Activated naive CD8-positive, alpha-beta T cell treated with anti-CD3 and anti-CD28 coated beads, Interleukin-2, amount 10 ng/mL, durations not matched to agents 7 days and 5 days (primary cell): ENCODE measurements at places on chromosomes 2 and 18. TPM values are rescaled to one million over a fixed set of nuclear protein-coding genes. Genes with fewer than 3 reads are reported as not detected.

DYNAP gene
- total RNA-seq, result not detected

- no peak for DNase-seq
- H3K27me3 ChIP-seq, result peaks cover 24% of the 10 kb centered on the region
- H3K27ac ChIP-seq, result no peak overlapping the region
- no peak overlapping the region for H3K4me3 ChIP-seq
Measured at GRCh38 chr2:187549951-187550555, 4.2 kb downstream of the TFPI start.

CYRIA gene
- 2.1 TPM for total RNA-seq

GRCh38 chr18:61549416-61549815 lies 216.2 kb downstream of the CDH20 start:
- no peak for DNase-seq
- H3K36me3 ChIP-seq, result peaks cover 2% of the 10 kb centered on the region
- peaks cover 3% of the 10 kb centered on the region for H3K4me1 ChIP-seq
- no peaks in the 10 kb centered on the region for H3K27me3 ChIP-seq
- no peak overlapping the region for H3K4me3 ChIP-seq

ASPRV1 gene
- total RNA-seq, result 1.2 TPM

DNA sequence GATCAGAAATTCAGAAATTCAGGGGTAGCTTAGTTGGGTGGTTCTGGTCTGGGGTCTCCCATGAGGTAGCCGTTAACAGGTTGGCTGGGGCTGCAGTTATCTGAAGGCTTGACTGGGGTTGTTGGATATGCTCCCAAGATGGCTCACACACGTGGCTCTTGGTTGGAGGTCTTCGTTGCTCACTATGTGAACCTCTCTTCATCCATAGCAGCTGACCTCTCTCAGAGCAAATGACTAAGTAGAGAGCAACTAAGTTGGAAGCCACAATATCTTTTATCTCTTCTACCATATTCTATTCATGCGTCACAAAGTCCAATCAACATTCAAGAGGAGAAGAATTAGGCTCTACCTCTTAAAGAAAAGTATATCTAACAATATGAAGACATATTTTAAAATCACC lies 38.7 kb upstream of the SERTAD2 start:
- DNase-seq, result no peak
- no peak overlapping the region for H3K4me3 ChIP-seq
- H3K4me1 ChIP-seq, result peaks cover 15% of the 10 kb centered on the region
- H3K27ac ChIP-seq, result no peak overlapping the region

CCDC85A gene
- not detected for total RNA-seq

HOXD1 gene
- not detected for total RNA-seq

DNA sequence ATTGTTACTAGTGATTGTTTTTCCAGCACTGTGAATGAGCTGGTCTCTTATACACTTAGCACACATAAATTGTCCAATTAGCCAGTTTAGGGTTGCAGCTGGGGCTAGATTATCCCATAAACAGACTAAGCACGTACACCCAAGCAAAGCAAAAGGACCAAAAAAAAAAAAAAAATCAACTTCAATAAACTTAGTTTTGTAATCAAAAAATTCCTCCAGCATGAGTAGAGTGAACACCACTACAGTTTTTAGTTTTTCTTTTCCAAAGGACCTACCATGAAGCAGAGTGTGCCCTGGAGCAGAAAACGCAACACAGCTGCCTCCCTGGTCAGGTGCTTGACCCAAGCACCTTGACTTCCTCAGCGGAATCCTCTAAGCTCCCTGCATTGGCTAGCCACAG lies 249.4 kb upstream of the SLC14A2 start:
- no peak for DNase-seq
- H3K27me3 ChIP-seq, result peaks cover 4% of the 10 kb centered on the region
- H3K4me3 ChIP-seq, result no peak overlapping the region
- H3K4me1 ChIP-seq, result no peaks in the 10 kb centered on the region
- H3K36me3 ChIP-seq, result no peaks in the 10 kb centered on the region

DNA sequence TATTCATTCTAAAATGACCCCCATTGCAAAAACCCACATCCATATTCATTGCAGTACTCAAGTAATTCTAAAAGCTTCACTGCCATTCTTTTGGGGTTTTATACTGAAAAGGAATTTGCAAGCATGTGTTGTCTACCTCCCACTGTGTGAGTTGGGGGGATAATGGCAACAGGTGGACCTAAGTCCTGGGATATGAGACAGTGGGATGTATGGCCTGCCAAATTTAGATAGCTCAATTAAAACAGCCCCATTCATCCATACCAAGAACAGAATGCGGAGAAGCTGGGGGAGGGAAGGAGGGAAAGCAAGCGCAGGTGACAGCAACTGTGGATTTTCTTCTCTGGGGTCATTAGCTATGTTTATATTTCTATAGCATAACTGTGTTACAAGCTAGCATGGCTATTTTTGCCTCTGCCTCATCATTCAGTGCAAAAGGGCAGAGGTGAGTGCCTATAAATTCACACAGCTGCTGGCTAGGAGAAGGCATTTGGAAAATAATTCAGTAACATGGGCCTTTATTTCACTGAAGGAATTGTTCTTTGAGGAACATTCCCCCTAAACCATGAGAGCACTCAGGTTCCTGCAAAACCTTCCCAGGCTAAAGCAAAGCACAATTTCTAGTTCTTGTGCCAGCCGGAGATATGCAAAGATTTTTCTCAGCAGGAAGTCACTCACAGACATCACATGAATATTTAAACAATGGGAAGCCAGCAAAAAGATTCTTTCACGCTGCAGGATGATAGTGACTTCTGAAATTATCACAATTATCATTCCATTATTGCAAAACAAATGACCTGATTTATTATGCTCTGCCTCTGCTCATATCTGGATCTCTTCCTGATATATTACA lies 393.9 kb upstream of the ACVR2A start:
- peaks cover 6% of the 10 kb centered on the region for H3K4me1 ChIP-seq
- no peak for DNase-seq
- peaks cover 3% of the 10 kb centered on the region for H3K36me3 ChIP-seq
- no peak overlapping the region for H3K27ac ChIP-seq
- peaks cover 5% of the 10 kb centered on the region for H3K27me3 ChIP-seq
- no peak overlapping the region for H3K4me3 ChIP-seq

- DNase-seq, result no peak
- no peaks in the 10 kb centered on the region for H3K36me3 ChIP-seq
- no peak overlapping the region for H3K4me3 ChIP-seq
- H3K4me1 ChIP-seq, result no peaks in the 10 kb centered on the region
- peaks cover 21% of the 10 kb centered on the region for H3K27me3 ChIP-seq
Measured at GRCh38 chr18:58966704-58967103, 102.0 kb downstream of the ZNF532 start.

BOK gene
- not detected for total RNA-seq

MALT1 gene
- 71.6 TPM for total RNA-seq

GRCh38 chr2:3051266-3051665 lies 326.4 kb downstream of the EIPR1 start:
- H3K27me3 ChIP-seq, result no peaks in the 10 kb centered on the region
- no peaks in the 10 kb centered on the region for H3K4me1 ChIP-seq
- no peak overlapping the region for H3K4me3 ChIP-seq
- DNase-seq, result no peak
- no peak overlapping the region for H3K27ac ChIP-seq
- no peaks in the 10 kb centered on the region for H3K36me3 ChIP-seq

DNA sequence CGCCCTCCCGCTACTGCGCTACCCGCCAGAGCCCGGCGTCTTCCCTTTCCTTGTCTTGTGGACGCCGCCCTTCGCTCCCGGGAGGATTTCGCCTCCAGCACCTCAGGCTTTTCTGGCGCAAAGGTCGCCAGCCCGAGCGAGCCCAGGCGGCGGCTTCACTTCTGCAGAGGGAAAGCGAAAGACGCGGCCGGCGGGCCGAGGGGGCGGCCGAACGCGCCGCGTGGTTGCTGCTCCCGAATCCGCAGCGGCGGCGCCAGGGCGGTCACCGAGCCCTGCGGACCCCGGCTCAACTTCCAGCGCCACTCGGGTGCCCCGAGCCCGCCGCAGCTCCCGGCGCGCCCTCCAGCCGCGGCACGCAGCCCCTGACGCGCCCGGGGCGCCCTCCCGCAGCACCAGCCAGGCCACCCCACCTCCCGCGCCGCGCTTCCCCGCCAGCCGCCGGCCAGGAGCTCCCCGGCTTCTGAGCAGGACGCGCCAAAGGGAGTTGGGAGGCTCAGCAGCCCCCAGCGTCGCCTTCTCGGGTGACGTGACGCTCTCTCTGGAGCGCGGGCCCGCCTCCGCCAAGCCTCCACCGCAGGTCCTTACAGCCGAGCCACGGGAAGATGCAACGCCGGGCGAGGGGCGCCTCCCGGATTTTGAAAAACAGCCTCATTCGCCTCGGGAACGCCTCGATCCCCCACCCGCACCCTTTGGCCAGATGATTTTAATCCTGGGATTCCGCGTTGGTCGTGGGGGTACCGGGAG lies 84.9 kb upstream of the EPB41L3 start:
- H3K27me3 ChIP-seq, result peaks cover 23% of the 10 kb centered on the region
- no peaks in the 10 kb centered on the region for H3K36me3 ChIP-seq
- no peak overlapping the region for H3K27ac ChIP-seq
- H3K4me3 ChIP-seq, result peak overlapping the region; percentile 80
- DNase-seq, result peak; percentile 45

- no peak for DNase-seq
- H3K4me1 ChIP-seq, result no peaks in the 10 kb centered on the region
- no peak overlapping the region for H3K27ac ChIP-seq
- no peaks in the 10 kb centered on the region for H3K27me3 ChIP-seq
- no peaks in the 10 kb centered on the region for H3K36me3 ChIP-seq
Measured at GRCh38 chr2:156211318-156211717, 121.2 kb downstream of the NR4A2 start.

- no peak overlapping the region for H3K4me3 ChIP-seq
- H3K36me3 ChIP-seq, result no peaks in the 10 kb centered on the region
- H3K27ac ChIP-seq, result no peak overlapping the region
- H3K4me1 ChIP-seq, result peaks cover 6% of the 10 kb centered on the region
Measured at GRCh38 chr2:111039628-111040383, 80.9 kb upstream of the BCL2L11 start.

DNA sequence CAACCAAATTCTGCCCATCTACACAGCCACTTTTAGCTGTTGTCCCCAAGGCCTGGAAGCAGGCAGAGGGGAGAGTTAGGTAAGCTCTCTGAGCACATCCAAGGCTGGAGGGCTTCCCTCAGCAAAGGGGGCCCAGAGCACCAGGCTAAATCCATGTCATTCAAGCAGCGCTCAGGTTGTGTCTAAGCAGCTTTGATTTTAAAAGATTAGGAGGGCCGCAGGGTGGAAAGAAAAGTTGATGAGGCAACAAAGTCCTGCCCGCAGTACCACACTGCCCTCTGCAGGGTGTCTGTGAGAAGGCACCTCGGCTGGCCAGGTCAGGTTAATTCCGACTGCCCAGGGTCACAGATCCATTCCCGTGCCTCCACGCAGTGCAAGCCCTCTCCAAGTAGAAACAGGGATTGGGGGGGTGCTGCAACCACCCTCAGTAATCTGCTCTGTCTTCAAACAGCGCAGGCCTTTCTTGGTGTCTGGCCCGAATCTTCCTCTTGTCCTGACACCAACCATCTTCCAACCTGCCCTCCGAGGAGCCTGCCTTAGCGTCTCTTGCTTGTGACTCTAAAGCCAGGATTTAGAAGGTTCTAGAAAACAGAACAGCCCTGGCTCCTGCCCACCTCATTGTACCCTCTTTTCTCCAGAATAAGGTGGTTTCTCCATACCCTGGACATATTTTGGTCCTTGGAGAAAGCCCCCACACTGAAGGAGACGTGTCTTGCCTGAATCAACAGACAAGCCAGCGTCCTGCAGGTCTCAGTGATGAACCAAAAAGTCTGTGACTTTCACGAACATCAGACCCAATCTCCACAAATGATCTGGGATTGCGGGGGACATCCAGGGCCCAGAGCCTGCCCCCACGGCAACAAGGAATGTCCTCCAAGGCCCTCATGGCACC lies 289.2 kb downstream of the TNS1 start:
- H3K4me3 ChIP-seq, result no peak overlapping the region
- DNase-seq, result peak; percentile 81
- peaks cover 2% of the 10 kb centered on the region for H3K4me1 ChIP-seq

DNA sequence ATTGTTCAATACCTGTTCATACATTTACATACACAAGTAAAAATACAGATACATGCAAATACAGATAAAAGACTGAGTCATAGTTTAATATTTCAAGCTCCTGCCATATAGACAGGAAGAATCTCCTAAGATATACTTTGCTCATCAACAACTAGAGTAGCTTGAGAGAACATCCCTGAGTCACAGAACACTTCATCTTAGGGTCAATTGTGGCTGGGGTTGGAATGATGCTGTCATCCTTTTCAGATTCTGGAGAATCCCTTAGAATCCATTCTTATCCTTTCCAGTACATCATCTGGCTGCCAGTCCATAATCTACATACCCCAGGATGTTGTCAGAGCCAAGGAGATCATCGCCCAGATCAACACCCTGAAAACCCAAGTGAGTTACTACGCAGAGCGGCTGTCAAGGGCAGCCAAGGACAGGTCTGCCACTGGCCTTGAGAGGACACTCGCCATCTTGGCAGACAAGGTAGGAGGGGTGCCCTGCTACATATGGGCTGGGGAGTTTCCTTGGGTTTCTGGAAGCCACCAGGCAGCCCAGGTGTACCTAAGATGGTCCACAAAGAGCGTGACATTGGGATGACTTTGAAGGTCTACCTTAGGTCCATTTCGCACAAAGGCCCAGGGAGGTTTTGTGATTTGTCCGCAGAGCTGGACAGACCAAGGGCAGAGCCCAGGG lies 55.7 kb downstream of the COA5 start:
- DNase-seq, result no peak
- no peaks in the 10 kb centered on the region for H3K27me3 ChIP-seq
- H3K4me1 ChIP-seq, result peaks cover 67% of the 10 kb centered on the region
- peak overlapping the region; percentile 1 for H3K27ac ChIP-seq

DNA sequence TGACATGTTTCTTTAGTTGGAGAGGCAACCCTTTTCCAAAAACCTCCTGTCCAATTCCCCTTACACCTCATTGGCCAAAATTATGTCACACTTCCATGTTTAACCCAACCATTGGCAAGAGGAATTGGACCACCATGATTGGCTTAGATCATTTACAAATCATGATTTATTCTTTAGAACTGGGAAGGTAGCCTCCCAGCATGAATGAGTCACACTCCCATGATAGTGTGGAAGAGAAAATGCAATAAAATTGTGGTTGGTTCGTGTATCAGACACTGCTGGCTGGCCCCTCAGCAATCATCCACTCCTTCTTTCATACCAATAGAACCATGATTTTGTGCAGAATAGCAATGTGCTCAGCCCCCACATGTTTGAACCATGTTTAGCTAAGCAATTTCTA lies 156.6 kb upstream of the ACVR2A start:
- H3K36me3 ChIP-seq, result no peaks in the 10 kb centered on the region
- no peak for DNase-seq
- H3K4me3 ChIP-seq, result no peak overlapping the region
- H3K27me3 ChIP-seq, result peaks cover 3% of the 10 kb centered on the region
- H3K4me1 ChIP-seq, result no peaks in the 10 kb centered on the region

GPR45 gene
- not detected for total RNA-seq

DNA sequence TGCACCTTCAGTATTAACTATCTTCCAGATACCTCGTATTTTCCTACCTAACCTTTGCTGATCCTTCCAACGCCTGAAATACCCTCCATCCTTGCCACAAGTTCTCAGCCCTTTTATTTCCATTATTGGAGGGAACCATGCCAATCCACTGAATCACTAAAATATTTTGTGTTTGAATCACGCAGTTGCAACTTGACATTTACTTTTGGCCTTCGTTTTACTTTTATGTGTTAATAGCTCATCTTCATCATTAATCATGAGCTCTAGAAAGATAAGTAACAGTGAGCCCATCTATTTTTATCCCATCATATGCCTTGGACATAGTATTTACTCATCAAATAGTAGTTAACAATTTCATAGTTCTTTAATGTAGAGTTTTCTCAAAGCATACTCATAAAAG lies 463.2 kb downstream of the THSD7B start:
- no peak overlapping the region for H3K27ac ChIP-seq
- H3K27me3 ChIP-seq, result no peaks in the 10 kb centered on the region
